CD4-positive, alpha-beta T cell treated with Interleukin-17A for 1 hour (primary cell): ENCODE measurements at places on chromosomes 5 and 9.
A peak's percentile ranks its signal among the peaks of the same experiment; 100 is the strongest.

- DNase-seq = no peak
These were observed 369.6 kb downstream of the ICE1 start for GRCh38 chr5:5792106-5792505.

DNA sequence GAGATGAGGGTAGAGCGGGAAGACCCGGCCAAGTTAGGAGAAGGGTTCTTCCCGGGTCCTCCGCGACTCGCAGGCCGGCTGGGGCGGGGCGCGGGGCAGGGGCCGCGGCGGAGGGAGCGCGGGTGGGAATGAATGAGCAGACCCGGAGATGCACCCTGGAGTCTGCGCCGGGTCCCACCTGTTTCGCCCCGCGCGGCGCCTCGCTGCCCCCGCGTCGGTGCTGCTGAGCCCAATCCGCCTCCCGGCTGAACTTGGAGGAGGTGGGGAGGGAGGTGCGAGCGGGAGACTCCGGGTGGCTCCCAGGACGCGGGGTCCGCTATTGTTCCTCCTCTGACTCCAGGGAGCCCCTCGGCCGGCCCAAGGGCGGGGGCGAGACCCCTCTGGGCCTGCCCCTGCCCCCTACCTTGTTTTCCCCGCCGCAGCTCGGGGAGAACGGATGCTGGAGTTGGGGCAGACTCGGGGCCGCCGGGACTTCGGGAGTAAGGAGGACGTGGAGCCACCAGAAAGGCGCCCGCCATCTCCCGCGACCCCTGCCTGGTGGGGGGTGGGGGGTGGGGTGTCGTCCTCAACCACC is 659 bp downstream of the RAI14 start:
- no peak for DNase-seq

DNA sequence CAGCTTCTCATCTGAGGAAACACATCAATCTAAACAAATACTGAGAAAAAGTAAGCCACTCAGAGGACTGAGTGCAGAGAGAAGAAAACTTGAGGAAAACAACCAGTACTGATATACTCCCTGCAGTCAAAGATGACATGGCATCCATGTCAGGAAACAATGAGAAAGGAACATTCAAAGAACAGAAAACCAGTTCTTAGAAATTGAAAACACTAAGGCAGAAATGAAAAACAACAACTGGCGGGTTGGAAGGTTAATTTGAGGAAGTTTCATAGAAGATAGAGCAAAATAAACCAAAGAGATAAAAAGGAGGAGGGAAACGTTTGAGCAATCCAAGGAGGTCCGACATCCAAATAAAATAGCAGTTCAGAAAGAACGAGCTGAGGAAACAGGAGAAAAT is 475.2 kb downstream of the HINT1 start:
- no peak for DNase-seq

GRCh38 chr9:132878695-132879456 is at the start of gene SPACA9:
TSS of gene SPACA9 (plus strand) at chr9:132878898. CDS start at chr9:132883948, 5,050 bp downstream.
- DNase-seq = peak; percentile 38

DNA sequence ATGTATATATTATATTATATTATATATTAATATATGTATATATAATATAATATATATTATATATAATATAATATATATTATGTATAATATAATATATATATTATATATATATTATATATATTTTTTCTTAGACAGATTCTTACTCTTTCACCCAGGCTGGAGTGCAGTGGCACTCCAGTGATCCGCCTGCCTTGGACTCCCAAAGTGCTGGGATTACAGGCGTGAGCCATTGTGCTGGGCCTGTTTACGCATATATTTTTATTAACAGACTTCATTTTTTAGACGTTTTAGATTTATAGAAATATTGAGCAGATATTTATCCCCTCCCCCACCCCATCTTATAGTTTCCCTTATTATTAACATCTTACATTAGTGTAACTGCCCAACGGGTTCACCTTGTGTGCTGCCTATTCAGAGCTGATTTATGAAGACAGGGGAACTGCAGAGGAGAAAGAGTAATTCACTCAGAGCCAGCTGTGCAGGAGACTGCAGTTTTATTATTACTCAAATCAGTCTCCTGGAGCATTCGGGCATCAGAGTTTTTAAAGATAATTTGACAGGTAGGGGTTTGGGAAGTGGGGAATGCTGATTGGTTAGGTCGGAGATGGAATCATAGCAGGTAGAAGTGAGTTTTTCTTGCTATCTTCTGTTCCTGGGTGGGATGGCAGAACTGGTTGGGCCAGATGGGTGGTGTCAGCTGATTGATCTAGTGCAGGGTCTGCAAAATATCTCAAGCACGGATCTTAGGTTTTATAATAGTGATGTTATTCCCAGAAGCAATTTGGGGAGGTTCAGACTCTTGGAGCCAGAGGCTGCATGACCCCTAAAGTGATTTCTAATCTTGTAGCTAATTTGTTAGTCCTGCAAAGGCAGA is 93.4 kb downstream of the UNC13B start:
- no peak for DNase-seq

- DNase-seq = no peak
These were observed 33.4 kb downstream of the SEMA5A start for GRCh38 chr5:9512457-9512856.

DNA sequence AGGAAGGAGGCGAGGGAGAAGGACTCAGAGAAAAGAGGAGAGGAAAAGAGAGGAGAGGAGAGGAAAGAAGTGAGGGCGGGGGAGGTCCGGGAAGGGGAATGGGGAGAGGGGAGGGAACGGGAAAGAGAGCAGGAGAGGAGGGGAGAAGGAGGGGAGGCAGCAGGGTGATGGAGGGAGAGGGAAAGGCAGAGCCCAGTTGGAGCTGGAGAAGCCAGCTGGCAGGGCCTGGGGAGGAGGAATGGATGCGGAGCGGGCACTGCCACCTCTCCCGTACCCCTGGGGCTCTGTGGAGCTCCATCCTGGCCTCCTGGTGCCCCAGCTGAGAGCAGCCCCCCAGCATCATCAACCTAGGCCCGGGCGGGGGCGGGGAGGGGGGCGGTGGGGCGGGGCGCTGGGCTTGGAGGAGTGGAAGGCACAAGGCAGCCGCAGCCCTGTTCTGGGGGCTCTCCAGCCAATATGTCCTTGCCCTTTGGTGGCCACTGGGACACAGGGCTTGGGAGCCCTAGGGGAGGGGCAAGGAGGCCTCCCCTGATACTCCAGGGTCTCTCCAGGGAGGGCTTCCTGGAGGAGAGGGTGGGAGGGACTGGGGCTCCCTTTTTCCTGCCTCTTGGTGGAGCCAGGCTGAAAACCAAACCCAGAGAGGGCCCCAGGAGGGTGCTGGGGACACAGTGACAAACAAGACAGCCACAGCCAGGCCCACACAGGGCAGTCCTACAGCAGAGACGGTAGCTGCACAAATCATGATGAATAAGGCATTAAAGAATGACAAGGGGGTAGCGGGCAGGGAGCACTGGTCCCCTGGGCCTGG is 123.7 kb downstream of the C9orf50 start:
- no peak for DNase-seq

- DNase-seq = peak; percentile 54
These were observed 12.7 kb downstream of the IRF1 start for GRCh38 chr5:132477784-132478365.

DNA sequence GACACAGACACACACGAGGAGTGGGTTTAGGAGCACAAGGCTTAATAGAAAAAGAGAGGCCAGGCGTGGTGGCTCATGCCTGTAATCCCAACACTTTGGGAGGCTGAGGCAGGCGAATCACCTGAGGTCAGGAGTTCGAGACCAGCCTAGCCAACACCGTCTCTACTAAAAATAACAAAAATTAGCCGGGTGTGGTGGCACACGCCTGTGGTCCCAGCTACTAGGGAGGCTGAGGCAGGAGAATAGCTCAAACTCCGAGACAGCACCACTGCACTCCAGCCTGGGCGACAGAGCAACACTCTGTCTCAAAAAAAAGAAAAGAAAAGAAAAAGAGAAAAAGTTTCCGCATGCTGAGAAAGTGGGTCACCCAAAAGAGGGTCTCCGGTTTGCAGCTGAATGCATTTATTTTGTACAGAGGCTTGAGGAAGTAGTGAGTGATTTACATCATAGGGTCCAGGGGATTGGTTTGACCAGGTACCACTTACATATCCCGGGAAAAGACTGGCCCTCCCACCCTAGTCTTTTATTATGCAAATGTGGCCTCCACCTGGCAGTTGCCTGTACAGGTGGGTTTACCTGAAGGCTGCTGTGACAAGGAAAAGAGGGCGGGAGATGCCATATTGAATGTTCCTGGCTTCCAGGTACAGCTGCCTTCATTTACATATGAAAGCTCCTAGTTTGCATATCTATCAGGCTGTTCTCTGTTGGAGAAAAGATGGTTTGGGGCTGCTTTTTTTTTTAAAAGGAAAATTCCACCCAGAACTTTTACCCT is 366.2 kb upstream of the GRAMD2B start:
- DNase-seq = no peak

DNA sequence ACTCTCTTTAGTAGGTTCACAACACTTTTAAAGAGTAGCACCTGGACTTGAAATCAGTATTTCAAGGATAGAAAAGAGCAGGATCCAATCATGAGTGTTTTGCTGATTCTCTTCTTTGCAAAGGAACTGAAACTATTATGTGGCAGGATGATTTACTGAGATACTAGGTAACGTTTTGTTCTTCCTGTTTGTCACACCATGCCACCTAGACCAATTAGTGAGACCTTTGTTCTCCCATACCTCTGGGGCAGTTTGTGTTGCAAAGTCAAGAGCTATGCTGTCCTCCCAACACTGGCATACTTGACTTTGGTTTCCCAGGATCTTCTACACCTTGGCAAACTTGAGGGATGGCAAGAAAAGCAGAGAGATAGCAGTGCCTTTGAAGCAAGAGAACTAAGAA is 43.4 kb downstream of the PPP1R2B start:
- DNase-seq = no peak

- no peak for DNase-seq
These were observed 40.1 kb upstream of the SLC6A19 start for GRCh38 chr5:1161108-1161832.

- no peak for DNase-seq
These were observed 190.9 kb downstream of the HINT1 start for GRCh38 chr5:130974021-130974683.

- peak; percentile 45 for DNase-seq
These were observed 75.2 kb upstream of the SMARCA2 start for GRCh38 chr9:1939926-1940368.

DNA sequence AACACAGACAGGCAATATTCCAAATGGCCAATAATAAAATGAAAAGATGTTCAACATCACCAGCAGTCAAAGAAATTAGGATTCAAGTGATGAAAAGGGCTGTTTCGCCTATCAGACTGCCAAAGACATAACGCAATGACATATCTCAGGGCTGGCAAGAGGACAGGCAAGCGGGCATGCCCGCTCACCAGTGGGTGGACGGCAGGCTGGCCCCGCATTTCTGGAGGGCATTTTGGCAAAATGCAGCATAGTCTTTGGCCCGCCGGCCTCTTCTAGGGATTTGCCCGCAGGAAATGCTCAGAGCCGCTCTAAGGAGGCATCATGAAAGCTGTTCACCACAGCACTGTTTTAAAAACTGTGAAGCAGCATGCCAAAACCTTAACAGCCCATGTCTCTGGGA is 1.4 kb upstream of the PPP1R26 start:
- no peak for DNase-seq

- no peak for DNase-seq
These were observed 95.9 kb upstream of the PCSK1 start for GRCh38 chr5:96528826-96529474.

GRCh38 chr5:177409043-177409801 is at the start of gene F12:
TSS of gene F12 (minus strand) at chr5:177409564. CDS start at chr5:177409527, 37 bp downstream.
- no peak for DNase-seq

GRCh38 chr5:124980163-124980941 is 233.9 kb upstream of the ZNF608 start:
- no peak for DNase-seq

DNA sequence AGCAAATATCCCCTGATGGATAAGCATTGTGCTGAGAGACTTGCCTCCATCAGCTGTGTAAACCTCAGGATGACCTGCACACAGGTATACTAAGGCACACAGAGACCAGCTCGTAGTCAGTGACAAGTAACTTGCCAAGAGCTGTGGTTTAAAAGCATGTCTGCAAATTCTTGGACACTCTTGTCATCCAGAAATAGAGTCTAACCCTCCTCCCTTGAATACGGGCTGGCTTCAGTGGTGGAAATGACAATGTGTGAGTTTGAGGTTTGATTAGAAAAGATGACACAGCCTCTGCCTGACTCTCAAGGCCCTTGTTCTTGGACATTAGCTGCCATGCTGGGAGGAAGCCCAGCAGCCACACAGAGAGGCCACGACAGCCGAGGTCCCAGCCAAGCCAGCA is 114.4 kb downstream of the GADD45G start:
- no peak for DNase-seq

DNA sequence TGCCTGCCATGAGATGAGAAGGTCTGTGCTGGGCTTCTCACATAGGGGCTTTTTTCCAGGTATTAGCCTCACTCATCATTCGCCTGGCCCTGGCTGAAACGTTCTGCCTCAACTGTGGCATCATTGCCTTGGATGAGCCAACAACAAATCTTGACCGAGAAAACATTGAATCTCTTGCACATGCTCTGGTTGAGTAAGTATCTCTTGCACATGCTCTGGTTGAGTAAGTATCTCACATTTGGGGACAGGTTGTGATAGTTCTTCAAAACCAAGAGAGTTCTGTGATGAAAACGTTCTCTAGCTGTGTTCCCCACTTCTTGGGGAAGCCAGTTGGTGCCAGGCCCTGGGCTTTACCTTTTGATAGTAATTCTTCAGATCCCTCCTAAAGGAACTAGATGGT is 17.4 kb upstream of the IL13 start:
- DNase-seq = no peak

- peak; percentile 33 for DNase-seq
These were observed 22.6 kb downstream of the CENPH start for GRCh38 chr5:69212022-69212421.

GRCh38 chr9:122192914-122193525 is 33.3 kb downstream of the MORN5 start:
- DNase-seq = no peak
